ENCODE measurements at places on chromosomes 4 and X. TPM values are rescaled to one million over a fixed set of nuclear protein-coding genes. Genes with fewer than 3 reads are reported as not detected.

MSANTD1 gene
- total RNA-seq, result 0.37 TPM

DNA sequence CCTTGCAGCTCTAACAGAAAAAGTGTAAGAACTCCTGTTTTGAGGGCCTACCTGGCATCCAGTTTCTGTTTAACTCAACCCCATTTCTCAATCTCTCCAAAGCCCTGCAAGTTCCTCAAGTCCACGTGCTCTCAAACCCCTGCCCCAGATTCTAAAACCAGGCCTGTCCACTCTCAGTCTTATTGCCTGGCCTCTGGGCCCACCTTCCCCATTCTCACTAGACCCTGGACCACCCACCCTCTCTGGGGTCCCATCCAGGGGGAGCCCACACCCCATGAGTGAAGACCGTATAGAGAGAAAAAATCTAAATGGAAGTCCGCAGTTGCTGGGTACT, 58.3 kb downstream of the TLR10 start:
- no peak overlapping the region for H3K4me3 ChIP-seq
- DNase-seq, result no peak
- no peaks in the 10 kb centered on the region for H3K36me3 ChIP-seq

DNA sequence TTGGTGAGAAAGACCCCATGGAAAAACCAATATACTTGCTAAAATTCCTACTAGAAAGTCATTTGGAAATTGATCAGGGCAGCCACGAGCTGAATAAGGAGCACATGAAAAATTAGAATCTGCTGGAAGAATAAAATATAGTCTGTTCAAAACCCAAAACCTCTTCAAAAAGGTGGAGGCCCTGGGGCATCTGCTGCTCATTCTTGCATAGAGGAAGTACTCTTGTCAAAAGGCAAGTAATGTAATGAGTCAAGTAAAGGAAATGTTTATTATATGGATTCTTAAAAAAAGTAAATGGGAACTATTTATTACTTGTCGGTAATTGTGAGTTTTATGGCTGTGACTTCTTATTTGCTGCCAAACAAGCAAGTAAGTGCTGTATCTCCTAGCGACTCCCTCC, 109.5 kb downstream of the GK start:
- peaks cover 15% of the 10 kb centered on the region for H3K27me3 ChIP-seq
- no peak overlapping the region for H3K27ac ChIP-seq
- no peak overlapping the region for H3K4me3 ChIP-seq
- H3K4me1 ChIP-seq, result no peaks in the 10 kb centered on the region
- H3K36me3 ChIP-seq, result no peaks in the 10 kb centered on the region
- DNase-seq, result no peak

- no peak for DNase-seq
- no peaks in the 10 kb centered on the region for H3K36me3 ChIP-seq
- H3K27ac ChIP-seq, result no peak overlapping the region
- H3K4me1 ChIP-seq, result no peaks in the 10 kb centered on the region
- H3K27me3 ChIP-seq, result no peaks in the 10 kb centered on the region
These were observed 954.0 kb upstream of the TENM3 start for GRCh38 chr4:181289198-181289597.

PAGE2B gene
- total RNA-seq, result not detected

- H3K27ac ChIP-seq, result no peak overlapping the region
- DNase-seq, result no peak
- H3K4me3 ChIP-seq, result no peak overlapping the region
- H3K4me1 ChIP-seq, result no peaks in the 10 kb centered on the region
- H3K36me3 ChIP-seq, result no peaks in the 10 kb centered on the region
These were observed 184.0 kb downstream of the UGT8 start for GRCh38 chr4:114782415-114783214.

GRCh38 chrX:46407036-46407752, 138.0 kb downstream of the ZNF674 start:
- no peaks in the 10 kb centered on the region for H3K4me1 ChIP-seq
- H3K27me3 ChIP-seq, result peaks cover 13% of the 10 kb centered on the region
- no peak overlapping the region for H3K4me3 ChIP-seq
- DNase-seq, result no peak

GRCh38 chrX:100587861-100588260, 3.1 kb downstream of the TNMD start:
- no peak for DNase-seq
- H3K36me3 ChIP-seq, result no peaks in the 10 kb centered on the region

DNA sequence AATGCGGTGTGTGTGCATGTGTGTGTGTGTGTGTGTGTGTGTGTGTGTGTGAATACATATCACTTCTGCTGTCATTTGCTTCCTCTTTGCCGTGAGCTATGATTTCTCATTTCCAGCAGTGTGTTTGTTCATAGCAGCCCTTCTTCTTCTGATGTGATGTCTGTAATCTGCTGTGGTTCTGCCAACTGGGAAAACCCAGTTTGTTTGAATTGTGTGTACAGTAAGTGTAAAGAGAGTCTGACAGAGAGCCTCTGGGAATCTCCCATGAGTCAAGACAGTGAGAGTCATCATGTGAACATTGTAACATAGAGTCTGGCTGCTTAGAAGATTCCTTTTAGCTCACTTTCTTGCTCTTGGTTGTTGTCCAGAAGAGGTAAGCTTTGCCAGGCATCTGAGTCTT, 8.4 kb upstream of the NWD2 start:
- no peaks in the 10 kb centered on the region for H3K27me3 ChIP-seq
- no peak overlapping the region for H3K27ac ChIP-seq
- H3K4me3 ChIP-seq, result no peak overlapping the region
- H3K36me3 ChIP-seq, result no peaks in the 10 kb centered on the region
- peak; percentile 33 for DNase-seq

DNA sequence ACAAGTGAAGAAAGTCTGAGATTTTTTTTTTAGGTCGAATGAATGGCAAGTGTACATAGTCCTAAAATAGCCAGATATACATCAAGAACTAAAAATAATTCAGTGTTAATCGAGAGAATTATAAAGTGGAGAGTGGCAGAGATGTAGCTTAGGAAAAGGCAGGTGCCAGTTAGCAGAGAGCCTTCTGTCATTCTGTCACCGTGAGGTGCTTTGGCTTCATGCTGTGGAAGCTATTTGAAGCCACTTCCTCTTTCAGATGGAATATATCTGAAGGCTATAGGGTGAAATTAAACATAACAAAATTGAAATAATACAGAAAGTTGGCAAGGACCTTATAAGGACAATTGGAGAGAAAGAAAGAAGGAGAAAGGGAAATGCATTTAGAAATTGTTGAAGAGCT, 756.3 kb downstream of the CCSER1 start:
- H3K27me3 ChIP-seq, result no peaks in the 10 kb centered on the region
- no peak for DNase-seq
- no peak overlapping the region for H3K4me3 ChIP-seq
- H3K4me1 ChIP-seq, result no peaks in the 10 kb centered on the region
- H3K27ac ChIP-seq, result no peak overlapping the region
- no peaks in the 10 kb centered on the region for H3K36me3 ChIP-seq

GRCh38 chr4:71188951-71189350, 149.9 kb upstream of the SLC4A4 start:
- no peak for DNase-seq
- peaks cover 44% of the 10 kb centered on the region for H3K27me3 ChIP-seq
- H3K27ac ChIP-seq, result no peak overlapping the region
- no peak overlapping the region for H3K4me3 ChIP-seq
- no peaks in the 10 kb centered on the region for H3K36me3 ChIP-seq

- no peaks in the 10 kb centered on the region for H3K27me3 ChIP-seq
- no peaks in the 10 kb centered on the region for H3K36me3 ChIP-seq
- H3K4me1 ChIP-seq, result peaks cover 17% of the 10 kb centered on the region
- no peak for DNase-seq
- H3K27ac ChIP-seq, result peak overlapping the region; percentile 61
These were observed 58.4 kb upstream of the CBR4 start for GRCh38 chr4:169068423-169068822.

DNA sequence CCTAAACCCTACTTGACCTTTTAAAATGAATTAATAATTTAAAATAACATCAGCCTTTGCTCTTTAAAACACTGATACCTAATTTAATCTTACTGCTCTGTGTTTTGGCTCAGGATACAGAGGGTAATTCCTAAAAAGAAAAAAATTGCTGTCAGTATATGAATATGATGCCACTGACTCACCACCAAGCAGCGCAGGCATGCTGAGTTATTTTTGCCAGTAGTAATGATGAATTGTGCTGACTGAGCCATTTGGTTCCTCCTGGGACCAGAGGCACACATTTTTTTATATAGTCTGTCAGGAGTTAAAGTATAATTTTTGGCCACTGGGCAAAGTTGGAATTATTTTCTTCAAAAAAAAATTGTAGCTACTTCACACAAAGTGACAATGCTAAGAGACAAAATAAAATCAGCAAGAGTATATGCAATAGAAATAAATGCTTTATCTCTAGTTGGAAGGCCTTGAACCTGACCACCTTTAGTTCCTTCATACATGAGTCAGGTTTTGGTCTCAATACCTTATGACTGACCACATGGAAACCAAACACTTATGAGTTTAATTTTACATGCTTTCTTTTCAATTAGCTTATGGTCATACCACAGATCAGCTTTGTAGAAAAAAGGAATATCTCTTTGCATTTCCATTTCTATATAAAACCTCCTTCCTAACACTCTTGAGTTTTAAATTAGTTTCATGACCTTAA, 115.1 kb downstream of the PPP3CA start:
- no peaks in the 10 kb centered on the region for H3K27me3 ChIP-seq
- H3K4me1 ChIP-seq, result peaks cover 37% of the 10 kb centered on the region
- peak; percentile 83 for DNase-seq
- no peak overlapping the region for H3K4me3 ChIP-seq

GRID2 gene
- total RNA-seq, result not detected

DNA sequence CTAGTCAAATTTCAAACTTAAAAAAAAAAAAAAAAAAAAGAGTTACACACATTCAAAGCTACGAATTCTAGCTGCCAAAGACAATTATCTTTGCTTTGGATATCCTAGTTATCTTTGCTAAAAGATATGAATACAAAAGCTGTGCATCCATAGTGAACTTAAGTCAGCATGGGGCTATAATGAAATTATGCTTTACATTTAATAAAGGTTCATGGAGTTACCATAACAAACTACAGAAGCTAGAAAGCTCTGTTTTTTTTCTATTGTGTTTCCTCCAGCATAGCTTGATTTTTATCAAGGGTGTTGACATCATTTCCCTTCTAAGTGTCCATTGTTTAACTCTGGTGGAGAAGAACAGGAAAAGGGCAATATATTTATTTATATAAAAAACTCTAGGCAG, 234.1 kb downstream of the ANKRD50 start:
- no peak overlapping the region for H3K4me3 ChIP-seq
- no peaks in the 10 kb centered on the region for H3K4me1 ChIP-seq
- H3K27me3 ChIP-seq, result no peaks in the 10 kb centered on the region
- no peaks in the 10 kb centered on the region for H3K36me3 ChIP-seq

- no peaks in the 10 kb centered on the region for H3K27me3 ChIP-seq
- no peak overlapping the region for H3K4me3 ChIP-seq
- H3K4me1 ChIP-seq, result no peaks in the 10 kb centered on the region
- H3K36me3 ChIP-seq, result no peaks in the 10 kb centered on the region
These were observed 172.0 kb downstream of the CFAP299 start for GRCh38 chr4:80507507-80507906.

DNA sequence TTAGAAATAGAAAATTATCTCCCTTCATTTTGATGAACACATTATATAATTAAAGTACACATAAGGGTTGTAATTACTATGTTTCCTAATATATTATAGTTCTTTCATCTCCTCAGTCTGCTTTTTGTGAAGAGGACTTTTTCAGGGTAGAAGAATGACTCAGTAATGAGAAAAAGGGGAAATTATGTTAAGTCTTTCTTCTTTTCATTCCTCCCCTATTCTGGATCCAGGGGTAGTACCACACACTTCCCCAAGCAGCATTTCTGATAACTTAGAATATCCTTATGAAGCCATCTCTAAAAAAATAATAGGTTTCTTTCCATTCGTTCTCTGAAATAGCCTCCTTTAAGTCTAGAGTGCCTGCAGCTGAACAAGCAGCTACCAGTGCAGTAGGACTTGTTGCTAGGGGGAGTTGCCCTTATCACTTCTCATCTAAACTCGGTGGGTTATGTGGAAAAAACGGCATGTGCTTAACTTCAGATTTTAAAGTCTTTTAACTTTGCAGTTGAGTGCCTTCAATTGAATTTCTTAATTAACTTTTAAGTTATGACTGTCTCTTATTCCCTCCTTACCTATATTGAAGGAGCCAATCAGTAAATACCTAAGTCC, 184.8 kb downstream of the ARHGAP24 start:
- no peak overlapping the region for H3K4me3 ChIP-seq
- DNase-seq, result no peak
- no peaks in the 10 kb centered on the region for H3K4me1 ChIP-seq
- no peak overlapping the region for H3K27ac ChIP-seq
- H3K27me3 ChIP-seq, result no peaks in the 10 kb centered on the region

- H3K27me3 ChIP-seq, result peaks cover 50% of the 10 kb centered on the region
- no peak overlapping the region for H3K4me3 ChIP-seq
- H3K4me1 ChIP-seq, result no peaks in the 10 kb centered on the region
These were observed 111.4 kb downstream of the TMEM164 start for GRCh38 chrX:110114260-110114776.

IDS gene
- total RNA-seq, result 29.9 TPM

DNA sequence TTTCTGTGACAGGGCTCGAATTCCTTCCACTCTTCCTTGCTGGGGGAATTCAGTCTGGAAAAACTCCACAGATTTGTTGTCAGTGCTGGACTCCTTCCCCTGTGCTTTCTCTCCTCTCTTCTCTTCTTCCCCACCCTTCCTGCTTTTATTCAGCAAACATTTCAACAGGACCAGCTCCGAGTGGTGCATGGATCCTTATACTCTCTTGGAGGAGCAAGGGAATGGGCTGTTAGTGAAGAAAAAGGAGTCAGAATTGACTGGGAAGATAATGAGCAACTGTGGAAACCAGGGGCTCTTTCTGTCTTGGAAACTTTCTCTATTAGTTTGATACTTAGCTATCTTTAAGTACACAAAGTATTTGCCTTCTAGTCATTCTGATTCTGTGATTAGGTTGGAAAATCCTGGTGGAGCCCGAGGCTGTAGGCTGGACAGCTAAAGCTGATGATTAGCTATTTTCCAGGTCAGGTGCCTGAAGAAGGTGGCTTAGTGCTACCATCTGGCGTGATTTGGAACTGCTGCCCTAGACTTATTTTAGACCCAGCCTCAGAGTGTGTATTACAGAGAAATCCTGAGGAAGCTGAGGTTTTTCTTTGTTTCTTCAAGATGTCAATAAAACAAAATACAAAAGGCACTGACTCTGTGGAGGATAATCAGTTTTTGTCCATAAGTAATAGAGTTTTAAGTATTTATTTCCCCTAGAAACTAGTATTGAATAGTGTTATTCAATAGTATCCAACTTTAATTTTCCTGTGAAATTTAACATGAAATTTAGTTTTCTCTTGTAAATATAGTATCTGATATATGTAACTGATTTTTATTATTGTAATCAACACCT, 38.4 kb downstream of the NAP1L5 start:
- H3K4me3 ChIP-seq, result no peak overlapping the region
- H3K4me1 ChIP-seq, result peaks cover 15% of the 10 kb centered on the region
- peak overlapping the region; percentile 50 for H3K27ac ChIP-seq

GPR82 gene
- not detected for total RNA-seq

DNA sequence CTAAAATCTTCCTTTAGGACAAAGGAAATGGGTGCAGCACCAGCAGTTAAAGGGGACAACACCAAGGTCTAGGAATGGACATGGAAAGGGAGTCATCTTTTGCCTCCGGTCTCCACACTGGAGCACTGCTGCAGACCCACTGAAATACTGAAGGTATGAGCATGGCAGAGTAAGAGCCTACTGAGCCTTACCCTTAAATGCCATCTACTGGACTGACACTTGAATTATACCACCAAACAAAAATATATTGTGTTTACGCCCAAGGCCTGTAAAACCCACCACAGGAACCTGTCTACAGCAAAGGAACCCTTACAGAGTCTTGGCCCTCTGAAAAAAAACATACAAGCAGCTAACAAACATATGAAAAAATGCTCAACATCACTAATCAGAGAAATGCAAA, 443.4 kb downstream of the CCSER1 start:
- no peaks in the 10 kb centered on the region for H3K36me3 ChIP-seq
- no peak for DNase-seq
- no peak overlapping the region for H3K27ac ChIP-seq
- H3K4me1 ChIP-seq, result peaks cover 1% of the 10 kb centered on the region
- H3K4me3 ChIP-seq, result no peak overlapping the region
- no peaks in the 10 kb centered on the region for H3K27me3 ChIP-seq

TKTL2 gene
- not detected for total RNA-seq

FAT4 gene
- 6.6 TPM for total RNA-seq

XK gene
- 0.63 TPM for total RNA-seq

All from MCF 10A (cell line).